SK-N-SH treated with all-trans-retinoic acid at 6 μM for 48 hours (cell line): ENCODE measurements at places on chromosomes 16 and 17.

- no peak for ATAC-seq
These were observed 13.7 kb downstream of the CACNB1 start for GRCh38 chr17:39183720-39184119.

- ATAC-seq: no peak
These were observed 49.7 kb downstream of the STAT3 start for GRCh38 chr17:42338427-42338985.

DNA sequence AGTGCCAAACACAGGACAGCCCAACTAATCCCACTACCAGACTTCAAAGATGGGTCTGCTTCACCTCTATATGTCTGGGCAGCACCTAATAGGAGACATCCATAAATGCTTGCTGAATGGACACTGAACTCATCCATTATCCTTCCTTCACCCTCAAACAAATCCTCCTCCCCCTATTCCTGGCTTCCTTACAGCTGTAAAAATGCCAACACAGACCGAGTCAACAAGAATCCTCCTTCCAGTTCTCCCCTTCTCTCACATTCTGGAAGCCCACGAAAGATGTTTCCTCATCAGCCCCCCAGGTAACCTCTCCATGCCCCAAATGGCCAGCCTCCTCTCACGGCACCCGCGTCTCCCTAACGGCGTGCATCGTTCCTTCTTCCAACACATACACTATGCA, 12.3 kb downstream of the PELP1 start:
- no peak for ATAC-seq

GRCh38 chr16:17989255-17989654, 347.3 kb downstream of the NPIPA8 start:
- no peak for ATAC-seq

DNA sequence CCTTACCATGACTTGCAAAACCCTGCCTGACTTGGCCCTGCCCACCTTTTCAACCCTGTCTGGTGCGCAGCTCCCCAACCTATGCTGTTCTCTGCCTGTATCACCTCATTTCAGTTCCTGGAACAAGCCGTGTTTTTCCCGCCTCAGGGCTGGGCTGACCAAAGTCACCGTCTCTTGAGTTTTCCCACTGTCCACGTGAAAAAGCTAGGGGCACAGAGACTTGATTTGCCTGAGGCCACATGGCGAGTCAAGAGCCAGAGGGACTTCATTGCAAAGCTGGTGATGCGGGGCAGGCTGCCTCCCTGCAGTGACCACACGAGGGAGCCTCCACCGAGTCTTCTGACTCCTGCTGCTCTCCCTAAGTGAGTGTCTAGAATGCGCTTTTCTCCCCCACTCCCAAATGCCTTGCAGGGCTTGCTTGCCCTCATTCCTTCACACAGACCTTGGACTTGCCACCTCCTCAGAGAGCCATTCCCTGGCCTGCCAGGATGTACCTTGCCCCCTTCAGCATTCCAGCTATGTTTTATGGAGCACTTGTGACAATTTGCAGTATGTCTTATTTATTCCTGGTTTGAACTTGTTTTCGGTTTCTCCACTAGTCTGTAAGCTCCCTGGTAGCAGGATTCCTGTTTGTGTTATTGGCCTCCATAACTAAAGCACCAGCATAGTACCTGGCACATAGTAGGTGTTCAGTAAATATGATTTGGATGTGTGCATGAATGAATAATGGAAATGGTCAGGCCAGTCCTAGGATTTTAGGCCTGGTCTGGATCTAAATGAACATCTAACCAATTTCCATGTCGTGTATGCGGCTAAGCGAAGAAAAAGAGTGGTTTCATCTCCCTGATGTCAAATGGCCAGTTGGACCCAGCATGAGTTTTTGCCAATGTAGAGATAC, 252.3 kb downstream of the SNX29 start:
- peak; percentile 94 for ATAC-seq

- ATAC-seq: no peak
These were observed 30.1 kb downstream of the CIITA start for GRCh38 chr16:10906914-10907756.

- no peak for ATAC-seq
These were observed 87.2 kb upstream of the PLEKHM1 start for GRCh38 chr17:45577571-45578279.

- no peak for ATAC-seq
These were observed 9.3 kb downstream of the CCDC40 start for GRCh38 chr17:80045703-80046102.

GRCh38 chr17:45719335-45720071, 64.6 kb upstream of the CRHR1 start:
- peak; percentile 90 for ATAC-seq

DNA sequence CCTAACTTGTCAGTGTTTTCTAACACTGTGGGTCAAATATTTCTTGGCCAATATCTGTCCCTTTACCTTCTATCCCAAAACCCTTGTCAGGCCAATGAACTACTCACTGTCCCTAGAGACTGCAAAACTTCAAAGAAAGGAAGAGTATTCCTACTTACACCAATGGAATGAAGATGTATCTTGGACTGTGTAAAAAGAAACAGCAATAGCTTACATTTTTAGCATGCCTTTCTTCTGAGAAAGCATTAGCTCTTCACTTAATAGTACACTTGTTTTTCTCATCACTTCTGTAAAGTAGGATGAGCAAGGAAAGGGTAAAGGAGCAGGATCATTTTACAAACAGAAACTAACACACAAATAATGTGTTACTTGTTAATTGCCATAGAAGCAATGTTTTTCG, 73.9 kb downstream of the STH start:
- peak; percentile 97 for ATAC-seq

GRCh38 chr16:19506965-19507364, 14.9 kb downstream of the GDE1 start:
- ATAC-seq: no peak

- ATAC-seq: no peak
These were observed 7.1 kb downstream of the TMEM114 start for GRCh38 chr16:8583199-8583598.

DNA sequence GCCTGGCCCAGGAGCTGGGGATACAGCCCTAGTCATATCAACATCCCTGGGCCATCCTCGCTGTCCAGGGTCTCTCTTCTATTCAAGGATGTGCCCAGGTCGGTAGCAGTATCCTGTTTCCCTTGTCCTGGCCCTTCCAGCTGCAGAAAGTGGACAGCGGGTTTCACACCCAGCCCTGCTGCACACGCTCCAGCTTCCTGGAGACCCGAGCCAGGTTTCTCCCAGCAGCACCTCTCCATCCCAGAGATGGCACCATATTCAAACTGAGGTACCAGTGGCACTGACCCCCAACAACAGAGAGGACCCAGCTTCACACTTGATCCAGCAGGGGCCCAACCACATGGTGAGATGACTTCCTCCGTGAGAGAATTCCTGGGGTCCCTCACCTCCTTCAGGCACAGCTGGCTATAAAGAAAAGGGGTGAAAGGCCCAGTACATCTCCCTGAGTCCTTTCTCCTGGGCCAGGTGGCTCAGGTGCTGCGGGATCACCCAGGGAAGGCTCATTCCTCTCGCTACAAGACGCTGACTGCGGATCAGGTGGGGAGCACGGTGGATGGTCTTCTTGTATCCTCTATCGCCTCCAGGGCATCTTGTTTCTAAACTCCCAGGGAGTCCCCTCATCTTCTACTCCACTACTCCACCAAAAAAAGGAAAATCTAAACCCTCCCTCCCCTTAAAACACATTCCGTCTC, 1.4 kb downstream of the CUEDC1 start:
- no peak; the same call in 2 of the 3 replicates for ATAC-seq

GRCh38 chr17:80138856-80139426, 8.0 kb downstream of the EIF4A3 start:
- no peak for ATAC-seq

GRCh38 chr16:18788828-18789514, 1.2 kb downstream of the RPS15A start:
- no peak for ATAC-seq
